Renal cortical epithelial cell (primary cell): ENCODE measurements at places on chromosomes 13 and 19. TPM values are rescaled to one million over a fixed set of nuclear protein-coding genes. Genes with fewer than 3 reads are reported as not detected.

DNA sequence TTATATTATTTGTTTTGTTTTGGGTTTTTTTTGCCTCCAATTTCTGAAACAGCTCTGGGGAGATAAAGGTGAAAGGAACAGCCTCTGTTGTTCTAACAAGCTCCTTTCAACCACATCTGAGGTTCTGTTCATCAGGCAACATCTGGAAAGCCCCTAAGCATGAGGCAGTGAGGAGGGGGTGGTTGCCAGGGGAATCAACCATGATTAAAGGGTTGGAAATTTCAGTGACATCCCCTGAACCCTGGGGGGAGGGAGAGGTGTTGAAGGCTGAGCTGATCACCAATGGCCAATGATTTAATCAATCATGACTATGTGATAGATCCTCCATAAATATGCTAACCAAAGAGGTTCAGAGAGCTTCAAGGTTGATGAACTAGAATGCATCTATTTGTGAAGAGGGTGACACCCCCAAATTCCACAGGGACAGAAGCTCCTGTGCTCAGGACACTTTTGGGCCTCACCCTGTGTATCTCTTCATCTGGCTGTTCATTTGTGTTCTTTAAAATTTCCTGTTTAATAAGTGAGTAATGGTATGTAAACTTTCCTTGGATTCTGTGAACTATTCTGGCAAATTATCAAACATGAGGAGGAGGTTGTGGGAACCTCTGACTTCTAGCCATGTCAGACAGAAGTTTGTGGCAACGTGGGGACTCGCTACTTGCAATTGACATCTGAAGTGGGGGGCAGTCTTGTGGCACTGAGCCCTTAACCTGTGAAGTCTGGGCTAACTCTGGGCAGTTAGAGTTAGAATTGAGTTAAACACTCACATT lies 221.3 kb downstream of the NHLRC3 start:
- DNase-seq = no peak

DNA sequence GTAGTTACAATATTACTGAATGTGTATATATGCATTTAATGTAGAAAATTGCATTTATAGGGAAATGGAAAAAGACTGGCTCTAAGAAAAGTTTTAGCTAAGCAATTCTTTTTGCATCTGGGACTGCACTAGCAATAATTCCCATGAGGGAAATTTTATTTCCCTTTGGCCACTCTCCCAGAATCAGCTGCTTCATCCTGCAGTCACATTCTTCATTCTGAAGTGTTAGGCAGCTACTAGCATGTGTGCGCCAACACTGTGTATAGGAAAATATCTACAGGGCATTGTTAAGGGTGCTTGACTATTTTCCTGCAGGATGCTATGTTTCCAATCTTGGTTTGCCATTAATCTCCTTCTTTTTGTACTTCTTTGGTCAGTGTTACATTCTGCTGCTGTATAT lies 312.8 kb upstream of the PCDH20 start:
- DNase-seq = peak; percentile 59

Gene ENOX1
- total RNA-seq = 0.52 and 2.7 TPM in 2 replicates

DNA sequence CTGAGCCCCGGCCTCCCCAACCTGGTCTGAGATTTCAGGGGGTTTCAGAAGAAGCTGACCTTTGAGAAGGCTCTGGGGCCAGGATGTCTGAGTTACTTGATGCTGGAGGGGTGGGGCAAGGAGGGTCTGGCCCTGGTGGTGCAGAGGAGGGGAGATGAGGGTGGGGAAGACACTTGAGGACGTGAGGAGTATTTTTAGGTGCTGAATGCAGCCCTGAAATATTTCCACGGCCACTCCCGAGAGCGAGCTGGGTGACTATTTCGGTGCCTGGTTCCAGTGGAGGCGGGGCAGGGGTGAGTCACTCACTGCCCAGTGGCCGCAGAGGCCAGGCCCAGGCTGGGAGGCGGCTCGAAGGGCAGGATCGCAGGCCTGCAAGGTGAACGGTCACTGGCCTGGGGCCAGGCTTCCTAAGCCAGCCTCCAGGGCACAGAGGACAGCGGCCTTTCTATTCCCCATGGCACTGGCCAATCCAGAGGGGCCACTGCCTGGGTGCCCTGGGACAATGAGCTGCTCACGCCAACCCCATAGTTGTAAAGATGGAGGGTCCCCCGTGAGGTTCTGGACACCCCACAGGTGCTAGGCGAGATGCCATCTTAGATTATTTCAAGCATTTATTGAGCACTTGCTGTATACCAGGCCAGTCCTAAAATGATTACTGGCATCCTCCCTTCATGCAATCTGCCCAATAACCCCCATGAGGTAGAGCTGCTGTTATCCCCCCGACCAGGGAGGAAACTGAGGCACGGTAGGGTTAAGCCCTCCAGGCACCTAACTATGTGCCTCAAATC lies 19.7 kb upstream of the JUND start:
- DNase-seq = peak; percentile 69

Gene RNF113B
- not detected in 2 replicates for total RNA-seq
